ENCODE measurements at places on chromosomes 6 and 20.

GRCh38 chr6:153862927-153863326, 176.1 kb upstream of the OPRM1 start:
- DNase-seq, result no peak

GRCh38 chr6:103042336-103042735, 1648.8 kb downstream of the GRIK2 start:
- no peak for DNase-seq

GRCh38 chr6:160132776-160133338, 11.2 kb downstream of the SLC22A1 start:
- no peak for DNase-seq

DNA sequence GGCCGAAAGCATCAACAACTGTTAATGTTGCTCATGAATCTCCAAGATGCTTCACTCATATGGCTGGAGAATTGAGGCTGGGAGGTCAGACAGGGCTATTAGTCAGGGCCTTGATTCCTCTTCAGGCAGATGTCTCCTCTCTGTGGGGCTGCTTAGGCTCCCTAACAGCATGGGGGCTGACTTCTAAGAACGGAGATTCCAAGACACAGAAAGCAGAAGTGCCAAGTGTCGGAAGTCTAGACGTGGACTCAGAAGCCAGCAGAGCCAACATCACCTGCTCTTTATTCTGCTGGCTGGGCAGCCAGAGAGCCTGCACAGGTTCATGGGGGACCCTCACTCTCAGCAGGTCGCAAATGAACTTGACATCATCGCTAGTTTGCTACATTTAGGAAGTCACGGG, 279.8 kb downstream of the CDH26 start:
- no peak for DNase-seq
